ENCODE measurements at places on chromosomes 2 and 18. TPM values are rescaled to one million over a fixed set of nuclear protein-coding genes. Genes with fewer than 3 reads are reported as not detected.
A peak's percentile ranks its signal among the peaks of the same experiment; 100 is the strongest.

GRCh38 chr2:215657844-215658243 lies 222.0 kb upstream of the FN1 start:
- H3K4me3 ChIP-seq: no peak overlapping the region
- no peaks in the 10 kb centered on the region for H3K27me3 ChIP-seq
- H3K36me3 ChIP-seq: no peaks in the 10 kb centered on the region
- H3K4me1 ChIP-seq: no peaks in the 10 kb centered on the region

- H3K36me3 ChIP-seq: no peaks in the 10 kb centered on the region
- H3K4me1 ChIP-seq: peaks cover 9% of the 10 kb centered on the region
- no peak overlapping the region for H3K4me3 ChIP-seq
- H3K27ac ChIP-seq: no peak overlapping the region
- no peaks in the 10 kb centered on the region for H3K27me3 ChIP-seq
Measured at GRCh38 chr2:85066874-85067351, 66.3 kb upstream of the TCF7L1 start.

DNA sequence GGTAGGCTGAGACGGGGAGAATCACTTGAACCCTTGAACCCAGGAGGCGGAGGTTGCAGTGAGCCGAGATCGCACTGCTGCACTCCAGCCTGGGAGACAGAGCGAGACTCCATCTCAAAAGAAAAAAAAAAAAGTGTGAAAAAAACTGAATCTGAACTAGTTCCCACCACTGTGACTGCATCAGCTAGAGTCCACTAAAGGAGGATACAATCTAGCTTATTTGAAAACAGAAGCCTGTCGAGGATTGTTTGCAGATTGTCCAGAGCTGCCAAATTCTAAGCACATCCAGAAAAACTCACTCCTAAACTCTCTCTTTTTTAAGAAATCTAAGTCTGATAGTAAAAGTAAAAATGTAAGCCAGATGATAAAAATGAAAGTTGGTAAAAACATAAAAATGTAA lies 10.6 kb downstream of the GFPT1 start:
- no peak for DNase-seq
- H3K36me3 ChIP-seq: no peaks in the 10 kb centered on the region
- H3K27ac ChIP-seq: no peak overlapping the region
- H3K4me3 ChIP-seq: no peak overlapping the region
- no peaks in the 10 kb centered on the region for H3K4me1 ChIP-seq
- no peaks in the 10 kb centered on the region for H3K27me3 ChIP-seq

DNA sequence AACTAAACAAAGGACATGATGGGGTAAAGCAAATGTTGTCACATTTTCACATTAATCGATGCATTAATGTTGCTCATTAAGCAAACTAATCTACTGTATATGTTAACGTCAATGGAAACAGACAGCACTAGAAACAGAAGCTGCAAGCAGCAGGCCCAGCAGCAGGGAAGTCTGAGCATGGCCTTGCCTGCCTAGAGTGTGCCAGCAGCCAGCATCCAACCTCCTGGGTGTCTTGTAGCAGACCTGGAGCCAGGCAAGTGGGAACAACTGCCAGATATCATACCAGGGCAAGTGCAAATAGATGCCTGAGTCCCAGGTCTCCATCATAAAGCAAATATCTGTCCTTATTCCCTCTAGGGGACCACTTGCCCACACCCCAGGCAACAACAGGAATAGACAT lies 319.0 kb downstream of the LRRTM1 start:
- no peak overlapping the region for H3K27ac ChIP-seq
- H3K4me3 ChIP-seq: no peak overlapping the region
- DNase-seq: no peak
- no peaks in the 10 kb centered on the region for H3K36me3 ChIP-seq
- H3K27me3 ChIP-seq: no peaks in the 10 kb centered on the region
- no peaks in the 10 kb centered on the region for H3K4me1 ChIP-seq

- H3K4me1 ChIP-seq: no peaks in the 10 kb centered on the region
- peak; percentile 64 for DNase-seq
- H3K36me3 ChIP-seq: no peaks in the 10 kb centered on the region
- no peaks in the 10 kb centered on the region for H3K27me3 ChIP-seq
- H3K27ac ChIP-seq: no peak overlapping the region
- H3K4me3 ChIP-seq: no peak overlapping the region
Measured at GRCh38 chr2:238449909-238450417, 23.2 kb downstream of the ASB1 start.

GRCh38 chr2:218296847-218297246 lies 4.5 kb upstream of the TMBIM1 start:
- H3K36me3 ChIP-seq: no peaks in the 10 kb centered on the region
- DNase-seq: no peak
- no peak overlapping the region for H3K4me3 ChIP-seq
- no peaks in the 10 kb centered on the region for H3K27me3 ChIP-seq
- peaks cover 12% of the 10 kb centered on the region for H3K4me1 ChIP-seq
- no peak overlapping the region for H3K27ac ChIP-seq

DNA sequence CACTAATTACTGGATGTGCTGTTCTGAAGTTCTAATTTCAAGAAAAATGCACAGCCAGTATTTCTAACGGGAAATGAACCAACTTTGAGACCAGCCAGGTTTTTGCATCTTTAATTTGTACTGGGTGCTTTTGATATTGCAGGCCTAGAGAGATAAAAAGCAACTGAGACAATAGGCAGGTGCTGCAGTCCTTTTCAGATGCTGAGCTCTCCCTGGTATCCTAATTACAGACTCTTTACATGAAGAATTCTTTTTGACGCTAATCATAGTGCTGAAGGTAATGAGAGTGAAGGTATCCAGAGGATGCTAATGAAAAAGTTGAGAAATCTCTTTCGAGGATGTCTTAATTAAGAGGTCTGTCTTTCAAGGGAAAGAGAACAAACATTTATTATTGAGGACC lies 85.1 kb downstream of the SERPINB8 start:
- H3K4me1 ChIP-seq: no peaks in the 10 kb centered on the region
- H3K27ac ChIP-seq: no peak overlapping the region
- no peaks in the 10 kb centered on the region for H3K27me3 ChIP-seq
- DNase-seq: no peak
- no peaks in the 10 kb centered on the region for H3K36me3 ChIP-seq

- no peak overlapping the region for H3K27ac ChIP-seq
- H3K4me1 ChIP-seq: peaks cover 21% of the 10 kb centered on the region
- no peak for DNase-seq
- H3K27me3 ChIP-seq: no peaks in the 10 kb centered on the region
Measured at GRCh38 chr2:239253701-239254436, 147.0 kb downstream of the HDAC4 start.

DNA sequence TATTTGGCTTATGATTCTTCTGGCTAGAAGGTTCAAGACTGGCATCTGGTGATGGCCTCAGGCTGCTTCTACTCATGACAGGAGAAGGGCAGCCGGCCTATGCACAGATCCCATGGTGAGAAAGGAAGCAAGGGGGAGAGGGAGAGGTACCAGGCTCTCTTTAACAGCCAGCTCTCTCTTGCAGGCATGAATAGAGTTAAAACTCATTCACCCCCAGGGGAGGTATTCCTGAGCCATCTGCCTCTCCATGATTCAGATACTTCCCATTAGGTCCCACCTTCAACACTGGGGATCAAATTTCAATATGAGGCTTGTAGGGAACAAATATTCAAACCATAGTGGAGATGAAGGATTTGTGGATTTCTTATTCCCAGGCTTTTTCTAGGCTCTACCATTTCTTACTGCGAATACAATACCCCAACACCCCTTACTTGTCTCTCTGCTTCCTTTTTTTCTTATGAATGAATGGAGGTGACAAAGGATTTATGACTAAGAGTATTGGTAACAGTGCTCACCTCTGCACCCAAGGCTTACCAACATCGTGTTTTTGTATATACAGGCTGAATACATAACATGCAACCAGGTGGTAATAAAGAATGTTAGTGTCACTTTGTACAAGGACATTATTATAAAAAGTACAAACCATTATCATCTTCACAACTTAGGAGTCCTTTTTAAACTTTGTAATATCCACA lies 454.6 kb upstream of the TRIB2 start:
- DNase-seq: no peak
- no peak overlapping the region for H3K27ac ChIP-seq
- no peaks in the 10 kb centered on the region for H3K4me1 ChIP-seq
- H3K27me3 ChIP-seq: no peaks in the 10 kb centered on the region
- no peak overlapping the region for H3K4me3 ChIP-seq

- no peak overlapping the region for H3K27ac ChIP-seq
- H3K27me3 ChIP-seq: no peaks in the 10 kb centered on the region
- no peak for DNase-seq
- no peak overlapping the region for H3K4me3 ChIP-seq
Measured at GRCh38 chr18:37721544-37722522, 156.2 kb upstream of the CELF4 start.

- H3K27ac ChIP-seq: no peak overlapping the region
- no peaks in the 10 kb centered on the region for H3K27me3 ChIP-seq
- no peaks in the 10 kb centered on the region for H3K4me1 ChIP-seq
- no peaks in the 10 kb centered on the region for H3K36me3 ChIP-seq
Measured at GRCh38 chr2:210546424-210547208, 9.8 kb upstream of the CPS1 start.

Gene ELOA2
- total RNA-seq: 8.4 TPM

GRCh38 chr2:58047373-58047935 lies 848 bp downstream of the VRK2 start:
- peaks cover 6% of the 10 kb centered on the region for H3K4me1 ChIP-seq
- no peaks in the 10 kb centered on the region for H3K27me3 ChIP-seq
- DNase-seq: no peak
- peak overlapping the region; percentile 96 for H3K27ac ChIP-seq

DNA sequence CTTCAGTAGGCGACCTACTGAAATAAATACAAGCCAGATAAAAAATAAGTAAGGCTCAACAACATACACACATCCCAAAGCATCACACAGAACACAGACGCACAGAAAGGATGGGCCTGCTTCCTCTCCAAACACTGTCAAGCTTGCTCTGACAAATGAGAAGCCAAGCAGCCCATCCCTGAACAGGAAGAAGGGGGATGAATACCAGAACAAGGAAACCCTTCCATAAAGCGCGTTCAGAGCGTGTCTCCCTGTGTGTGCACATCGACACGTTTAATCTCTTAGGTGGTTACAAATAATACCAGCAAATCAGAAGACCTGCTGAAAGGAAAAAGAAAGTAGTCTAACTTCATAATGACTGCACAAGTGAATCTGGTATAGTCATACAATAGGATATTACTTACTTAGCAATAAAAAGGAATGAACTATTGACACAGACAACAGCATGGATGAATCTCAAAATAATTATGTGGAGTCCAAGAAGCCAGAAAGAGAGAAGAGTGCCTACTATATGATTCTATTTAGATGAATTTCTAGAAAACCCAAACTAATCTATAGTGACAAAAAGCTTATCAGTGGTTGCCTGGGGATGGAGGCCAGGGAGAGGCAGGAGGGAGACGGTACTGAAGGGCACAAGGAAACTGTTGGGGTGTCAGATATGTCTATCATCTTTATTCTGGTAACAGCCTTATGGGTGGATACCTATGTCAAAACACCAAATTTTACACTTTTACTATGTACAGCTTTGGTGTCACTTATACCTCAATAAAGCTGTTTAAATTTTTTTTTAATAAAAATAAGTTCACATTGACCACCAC lies 26.8 kb downstream of the MBOAT2 start:
- H3K4me3 ChIP-seq: no peak overlapping the region
- no peaks in the 10 kb centered on the region for H3K36me3 ChIP-seq
- no peak overlapping the region for H3K27ac ChIP-seq
- no peaks in the 10 kb centered on the region for H3K4me1 ChIP-seq
- no peaks in the 10 kb centered on the region for H3K27me3 ChIP-seq

- no peak overlapping the region for H3K27ac ChIP-seq
- H3K4me1 ChIP-seq: no peaks in the 10 kb centered on the region
- no peaks in the 10 kb centered on the region for H3K27me3 ChIP-seq
- H3K4me3 ChIP-seq: no peak overlapping the region
- DNase-seq: no peak
- H3K36me3 ChIP-seq: no peaks in the 10 kb centered on the region
Measured at GRCh38 chr2:161901460-161901859, 172.6 kb downstream of the DPP4 start.

DNA sequence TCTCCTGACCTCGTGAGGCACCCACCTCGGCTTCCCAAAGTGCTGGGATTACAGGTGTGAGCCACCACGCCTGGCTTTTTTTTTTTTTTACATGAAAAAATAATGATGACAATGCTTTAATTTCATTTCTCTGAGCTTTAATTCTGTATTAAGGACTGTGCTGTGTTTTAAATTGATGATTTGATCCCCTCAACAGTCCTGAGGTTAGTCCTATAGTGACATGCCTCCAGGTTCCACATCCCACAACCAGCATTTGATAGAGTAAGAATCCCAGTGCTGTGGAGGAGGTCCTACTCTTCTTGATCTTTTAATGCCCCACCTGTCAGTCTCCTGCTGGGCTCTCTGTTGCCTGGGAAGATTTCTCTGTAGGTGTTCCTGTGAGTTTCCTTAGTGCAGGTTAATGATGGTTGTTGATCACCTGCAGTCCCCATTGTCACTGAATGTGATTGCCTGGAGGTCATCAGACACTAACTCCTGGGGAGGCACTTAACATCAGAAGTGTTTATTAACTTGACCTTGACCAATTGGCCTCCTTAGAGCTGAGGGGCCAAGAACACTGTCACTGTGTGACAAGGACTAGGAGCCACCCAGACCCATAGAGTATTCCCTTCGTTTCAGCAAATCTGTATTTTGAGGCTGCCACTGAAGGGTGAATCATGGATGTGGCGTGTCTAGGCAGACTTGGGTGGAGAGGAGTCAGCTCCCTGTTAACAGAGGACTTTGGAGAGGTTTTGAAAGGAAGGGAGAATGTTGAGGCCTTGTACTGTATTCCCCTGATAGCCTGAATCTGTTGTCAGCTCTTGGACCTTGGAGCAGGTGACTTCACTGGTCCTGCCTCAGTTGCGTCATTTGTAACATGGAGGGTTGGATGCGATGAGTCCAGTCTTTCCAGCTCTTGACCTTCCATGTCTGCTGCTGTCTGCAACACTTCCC lies 11.5 kb downstream of the ASAP2 start:
- H3K4me3 ChIP-seq: no peak overlapping the region
- no peaks in the 10 kb centered on the region for H3K36me3 ChIP-seq
- H3K4me1 ChIP-seq: no peaks in the 10 kb centered on the region
- DNase-seq: no peak
- no peaks in the 10 kb centered on the region for H3K27me3 ChIP-seq

GRCh38 chr2:174544156-174544555 lies 53.4 kb downstream of the WIPF1 start:
- no peak overlapping the region for H3K4me3 ChIP-seq
- H3K36me3 ChIP-seq: no peaks in the 10 kb centered on the region
- H3K27me3 ChIP-seq: no peaks in the 10 kb centered on the region
- no peaks in the 10 kb centered on the region for H3K4me1 ChIP-seq
- H3K27ac ChIP-seq: no peak overlapping the region

- H3K4me3 ChIP-seq: no peak overlapping the region
- H3K36me3 ChIP-seq: no peaks in the 10 kb centered on the region
- no peaks in the 10 kb centered on the region for H3K27me3 ChIP-seq
Measured at GRCh38 chr2:122478117-122478516, 722.7 kb downstream of the TSN start.

- no peaks in the 10 kb centered on the region for H3K36me3 ChIP-seq
- H3K27me3 ChIP-seq: no peaks in the 10 kb centered on the region
- no peak for DNase-seq
Measured at GRCh38 chr2:200352636-200353035, 46.1 kb downstream of the SPATS2L start.
